Activated T-helper 9 cell treated with anti-CD3 and anti-CD28 coated beads, Interleukin-2, amount 50 U/mL, for 16 hours (primary cell): ENCODE measurements at places on chromosomes 5 and 9.

DNA sequence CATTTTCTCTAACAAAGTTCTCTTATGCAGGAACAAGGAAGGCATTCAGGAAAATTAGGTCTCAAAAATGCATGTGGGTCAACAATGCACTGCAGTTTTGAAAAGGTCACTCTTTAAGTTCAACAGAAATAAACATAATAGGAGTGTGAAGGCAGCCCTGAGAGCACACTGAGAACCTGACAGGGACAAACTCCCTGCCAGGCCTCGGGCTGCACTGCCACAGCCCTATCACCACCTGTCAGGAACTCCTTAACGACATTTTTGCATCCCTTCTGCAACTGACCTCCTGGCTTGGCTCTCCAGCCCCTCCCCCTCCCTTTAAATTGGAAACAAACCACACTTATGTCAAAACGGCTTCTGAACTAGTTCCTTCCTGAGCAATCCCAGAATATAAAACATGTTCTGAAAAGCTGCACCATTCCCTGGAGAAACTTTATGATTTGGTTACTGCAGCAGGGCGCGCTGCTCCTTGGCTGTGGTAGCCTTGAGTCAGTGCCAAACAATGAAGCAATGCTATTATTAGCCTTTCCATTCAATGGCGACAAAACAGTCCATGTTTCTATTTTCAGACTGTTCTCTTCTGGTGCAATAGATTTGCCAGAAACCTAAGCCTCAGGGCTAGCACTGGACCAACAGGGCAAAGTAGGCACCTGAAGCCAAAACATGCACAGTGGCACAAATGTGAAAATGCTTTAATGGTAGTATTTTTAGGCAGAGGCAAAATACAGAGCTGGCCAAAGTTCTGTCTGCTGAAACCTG lies 160.1 kb upstream of the ZNF608 start:
- no peak for DNase-seq

DNA sequence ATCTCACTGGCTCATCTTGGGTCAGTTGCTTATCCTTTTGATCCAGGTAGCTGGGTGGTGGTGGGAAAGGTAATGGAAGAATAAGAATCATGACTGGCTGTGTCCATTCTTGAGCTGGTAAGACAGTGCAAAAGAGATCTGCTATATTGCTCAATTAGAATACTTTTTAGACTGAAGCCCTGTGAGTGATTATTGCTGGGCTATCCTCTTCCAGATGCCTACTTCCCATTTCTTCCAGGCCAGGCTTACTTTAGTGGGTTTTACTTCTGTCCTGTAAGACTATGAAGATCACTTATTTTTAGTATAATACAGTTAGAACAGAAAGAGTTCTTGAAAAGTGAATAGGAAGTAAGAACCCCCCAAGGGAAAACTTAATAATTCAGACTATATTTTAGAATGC lies 7.2 kb downstream of the MARCHF6 start:
- no peak for DNase-seq

GRCh38 chr5:94870511-94871183 lies 252.2 kb downstream of the SLF1 start:
- no peak for DNase-seq

DNA sequence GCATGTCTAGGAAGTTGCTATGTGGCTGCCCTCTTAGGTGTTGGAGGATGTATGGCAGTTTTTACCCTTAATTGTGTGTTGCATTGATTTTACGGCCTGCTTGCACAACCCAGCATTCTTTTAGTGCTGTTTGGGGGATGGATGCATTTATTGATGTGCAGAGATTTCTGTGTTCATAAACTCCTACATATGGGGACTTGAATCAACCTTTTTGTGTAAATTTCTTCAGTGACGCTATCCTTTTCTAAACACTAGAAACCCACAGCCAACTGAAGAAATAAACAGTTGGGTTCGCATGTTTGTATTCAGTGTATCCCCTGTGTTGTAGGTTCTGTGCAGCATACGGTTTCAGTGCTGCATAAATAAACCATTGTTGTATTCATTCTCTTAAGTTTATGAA lies 263.7 kb downstream of the RASEF start:
- DNase-seq: no peak

DNA sequence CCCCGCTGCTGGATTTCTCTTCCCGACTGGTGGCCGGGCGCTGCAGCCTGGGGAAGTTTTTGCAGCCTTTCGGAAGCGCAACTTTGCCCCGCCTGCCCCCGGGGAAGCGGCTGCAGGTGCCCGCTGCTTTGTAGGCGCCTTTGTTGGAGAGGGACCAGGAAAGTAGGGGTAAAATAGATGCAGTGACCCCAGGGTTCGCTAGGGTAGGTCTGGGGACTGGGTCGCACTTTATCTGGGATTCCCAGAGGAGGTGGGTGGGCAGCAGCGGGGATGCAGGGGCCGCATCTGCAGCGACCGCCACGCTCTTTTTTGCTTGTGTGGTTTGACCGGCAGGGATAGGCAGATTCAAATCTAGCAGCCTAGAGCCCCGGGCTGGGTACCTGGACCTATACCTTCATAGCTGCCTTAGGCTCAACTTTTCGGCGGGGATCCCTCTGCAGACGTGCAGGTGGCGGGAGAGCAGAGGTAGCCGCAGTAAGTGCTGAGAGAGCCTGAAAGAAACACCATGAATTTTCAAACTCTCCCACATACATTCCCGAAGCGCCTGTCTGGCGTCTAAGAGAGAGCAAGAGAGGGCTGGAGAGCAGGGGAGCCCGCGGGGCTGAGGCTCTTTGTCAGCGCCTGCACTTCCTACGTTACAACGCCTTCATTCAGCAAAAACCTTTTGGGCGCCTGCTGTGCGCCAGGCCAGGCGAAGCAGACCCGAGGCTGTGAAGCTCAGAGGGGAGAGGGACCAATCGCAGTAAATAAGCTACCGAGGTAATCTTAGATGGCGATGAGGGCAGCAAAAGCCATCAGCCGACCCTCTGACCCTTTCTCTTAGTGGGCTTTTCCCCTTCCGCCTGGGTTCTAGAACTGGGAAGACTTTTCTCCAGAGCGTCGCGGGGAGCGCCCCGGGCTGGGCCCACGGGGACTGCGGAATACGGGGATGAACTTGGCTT lies 642 bp downstream of the SV2C start:
- no peak for DNase-seq

DNA sequence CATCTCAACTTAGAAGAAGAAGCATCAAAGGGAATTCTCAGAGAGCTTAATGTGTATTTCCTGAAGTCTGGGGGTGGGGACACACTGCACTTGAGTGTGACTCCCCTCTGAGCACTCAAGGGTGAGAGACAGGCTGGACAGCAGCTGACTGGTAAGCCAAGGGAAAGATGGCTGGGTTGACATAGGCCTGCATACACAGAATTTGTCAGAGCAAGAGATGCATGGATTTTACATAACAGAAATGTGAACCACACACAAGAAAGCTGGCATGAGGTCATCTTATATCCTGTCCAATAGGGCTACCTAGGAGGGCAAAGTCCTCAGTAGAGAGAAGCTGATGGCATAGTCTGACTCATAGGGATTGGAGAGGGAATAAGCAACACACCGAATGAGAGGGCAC lies 114.3 kb upstream of the EPB41L4A start:
- DNase-seq: no peak

DNA sequence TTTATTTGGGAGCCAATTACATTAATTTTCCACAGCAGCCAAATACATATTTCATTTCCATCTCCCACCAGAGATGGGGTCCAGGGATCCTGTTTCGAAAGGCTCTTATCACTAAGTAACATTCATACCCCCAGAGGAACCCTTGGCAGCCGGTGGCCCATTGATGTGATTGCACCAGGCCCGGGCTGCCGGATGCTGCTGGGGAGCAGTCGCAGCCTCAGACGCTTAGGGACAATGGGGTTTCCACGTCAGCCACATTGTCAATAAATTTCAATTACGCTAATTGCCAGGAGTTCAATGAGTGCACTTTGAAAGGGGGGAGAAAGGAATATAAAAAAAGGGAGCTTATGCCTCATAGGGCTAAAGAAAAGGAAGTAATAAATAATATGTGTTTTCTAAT lies 478.8 kb upstream of the ADAMTS16 start:
- no peak for DNase-seq

DNA sequence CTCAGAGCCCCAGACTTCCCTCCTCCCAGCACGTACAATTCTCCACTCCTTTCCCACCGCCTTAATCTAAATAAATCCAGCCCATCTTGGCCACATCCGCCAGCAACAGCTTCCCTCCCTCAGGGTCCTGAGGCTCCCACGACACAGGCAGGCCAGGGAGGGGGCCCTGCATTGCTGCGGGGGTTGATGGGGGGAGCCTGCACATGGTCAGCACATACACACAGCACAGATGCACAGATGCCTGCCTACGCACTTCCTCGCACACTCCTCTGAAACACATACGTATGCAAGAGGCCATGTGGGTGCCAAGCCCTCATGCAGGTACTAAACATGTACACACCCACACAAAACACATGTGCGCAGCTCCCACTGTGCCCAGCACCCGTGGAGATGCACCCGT lies 14.8 kb downstream of the PDGFRB start:
- DNase-seq: no peak

DNA sequence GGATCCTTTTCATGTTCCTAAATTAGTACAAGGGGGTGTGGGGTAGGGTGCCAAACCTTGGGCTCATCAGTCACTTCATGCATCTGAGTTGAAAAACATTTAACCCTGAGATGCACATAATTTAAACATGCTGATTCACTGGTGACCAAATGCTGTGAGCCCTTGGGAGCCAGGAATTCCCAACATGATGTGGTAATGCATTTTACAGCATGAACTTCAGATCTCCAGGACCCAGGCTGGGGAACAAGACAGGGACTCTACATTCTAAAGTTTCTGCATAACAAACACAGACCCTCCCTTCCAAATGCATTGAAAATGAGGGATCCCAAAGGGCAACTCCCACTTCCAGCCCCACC lies 322.2 kb downstream of the NDUFS4 start:
- no peak for DNase-seq

DNA sequence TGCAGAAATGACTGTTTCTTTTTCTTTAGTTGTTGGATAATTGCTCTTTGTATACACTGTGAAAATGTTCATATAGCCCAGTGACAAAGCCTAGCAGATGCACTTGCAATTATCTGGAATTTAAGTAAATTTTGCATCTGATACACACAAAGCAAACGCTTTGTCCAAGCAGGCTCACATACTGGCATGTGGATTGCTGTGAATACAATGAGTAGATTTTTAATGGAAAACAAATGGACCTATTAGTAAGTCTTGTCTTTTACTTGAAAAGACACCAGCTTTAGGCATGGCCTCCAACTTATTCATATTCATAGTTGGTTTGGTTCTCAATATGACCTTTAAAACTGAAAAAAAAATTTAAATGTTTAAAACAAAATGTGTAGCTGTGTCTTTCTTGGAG lies 1299.8 kb upstream of the WWC1 start:
- no peak for DNase-seq

DNA sequence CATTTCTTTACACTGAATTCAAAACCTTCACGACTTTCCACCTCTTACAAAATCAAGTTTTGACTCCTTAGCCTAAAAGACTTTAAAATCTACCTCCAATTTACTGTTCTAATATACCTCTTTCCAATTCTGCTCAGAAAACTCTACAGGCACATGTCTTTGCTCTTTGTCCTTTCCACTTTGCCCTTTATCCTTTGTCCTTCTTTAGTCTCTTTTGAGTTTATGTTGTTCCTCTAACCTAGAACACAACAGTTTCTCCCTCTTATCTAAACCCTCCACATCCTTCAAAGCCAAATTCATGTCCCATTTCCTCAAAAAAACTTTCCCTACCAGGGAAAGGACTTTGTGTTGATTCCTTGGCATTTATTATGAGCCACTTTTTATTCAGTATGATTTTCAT lies 1.4 kb downstream of the CDKL3 start:
- DNase-seq: no peak

- DNase-seq: no peak
These were observed at the start of gene UGT3A1 for GRCh38 chr5:35990941-35991611. Gene UGT3A1, minus strand, starts transcription at chr5:35991390. Its CDS starts 150 bp downstream, at chr5:35991240.

GRCh38 chr5:27241564-27242257 lies 203.3 kb upstream of the CDH9 start:
- DNase-seq: no peak

GRCh38 chr5:95081500-95081960 lies 203.4 kb downstream of the MCTP1 start:
- DNase-seq: no peak

GRCh38 chr5:158552241-158552640 lies 547.5 kb downstream of the EBF1 start:
- DNase-seq: no peak

DNA sequence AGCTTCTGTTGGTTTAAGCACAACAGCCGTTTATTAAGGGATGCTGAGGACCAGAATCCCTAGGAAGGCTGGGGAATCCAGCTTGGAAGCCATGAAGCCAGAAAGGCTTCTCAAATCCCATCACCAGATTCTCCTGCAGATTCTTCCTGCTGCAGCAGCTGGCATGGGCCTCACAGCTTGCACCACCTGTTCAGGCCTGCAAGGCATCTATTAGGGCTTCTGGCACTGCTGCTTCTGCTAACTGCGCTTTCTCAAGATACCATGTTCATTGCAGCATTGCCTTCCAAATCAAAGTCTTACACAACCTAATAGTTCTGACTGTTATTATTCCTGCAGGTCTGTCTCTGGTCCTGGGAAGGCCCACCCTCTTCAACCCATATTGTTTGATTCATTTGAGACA lies 51.2 kb upstream of the ZNF366 start:
- no peak for DNase-seq

- no peak for DNase-seq
These were observed 1.3 kb upstream of the PLPP7 start for GRCh38 chr9:131288217-131288616.

DNA sequence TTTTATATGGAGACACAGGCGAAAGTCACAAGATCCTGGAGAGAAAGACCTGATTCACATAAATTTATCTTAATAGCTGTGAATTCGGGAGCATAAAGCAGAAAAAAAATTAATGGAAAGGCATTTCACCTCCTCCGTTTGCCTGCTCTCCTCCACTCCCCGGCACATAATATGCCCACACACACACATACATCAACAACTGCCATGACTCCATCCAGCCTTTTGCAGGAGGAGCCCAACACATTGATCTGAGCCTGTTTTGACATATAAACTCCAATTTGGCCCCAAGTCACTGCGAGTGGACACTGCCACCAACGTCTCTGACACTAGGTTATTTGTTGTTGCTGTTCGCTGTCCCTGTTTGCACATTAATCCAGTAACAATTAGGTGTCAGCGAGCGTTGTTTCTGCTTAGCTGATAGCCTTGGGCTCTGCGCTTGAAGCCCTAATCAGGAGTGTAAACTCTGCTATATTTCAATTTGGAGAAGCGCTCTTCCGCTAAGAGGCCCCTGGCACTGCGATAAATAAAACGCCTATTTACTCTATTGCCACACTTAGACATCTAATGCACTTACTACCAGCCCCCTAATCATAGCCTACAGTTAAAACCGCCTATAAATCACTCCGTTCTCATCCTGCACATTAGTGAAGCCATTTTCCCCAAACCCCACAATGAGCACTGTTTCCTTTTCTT lies 195.8 kb upstream of the TBCA start:
- DNase-seq: no peak

- DNase-seq: no peak
These were observed 27.0 kb downstream of the SUB1 start for GRCh38 chr5:32612134-32612888.

- DNase-seq: no peak
These were observed 23.5 kb upstream of the ALDOB start for GRCh38 chr9:101458963-101459631.
